ENCODE measurements at places on chromosomes 1 and 21. TPM values are rescaled to one million over a fixed set of nuclear protein-coding genes. Genes with fewer than 3 reads are reported as not detected.

- no peak for DNase-seq
These were observed 6.6 kb downstream of the HYI start for GRCh38 chr1:43446881-43447835.

The KLHDC8A gene
- polyA plus RNA-seq: not detected

DNA sequence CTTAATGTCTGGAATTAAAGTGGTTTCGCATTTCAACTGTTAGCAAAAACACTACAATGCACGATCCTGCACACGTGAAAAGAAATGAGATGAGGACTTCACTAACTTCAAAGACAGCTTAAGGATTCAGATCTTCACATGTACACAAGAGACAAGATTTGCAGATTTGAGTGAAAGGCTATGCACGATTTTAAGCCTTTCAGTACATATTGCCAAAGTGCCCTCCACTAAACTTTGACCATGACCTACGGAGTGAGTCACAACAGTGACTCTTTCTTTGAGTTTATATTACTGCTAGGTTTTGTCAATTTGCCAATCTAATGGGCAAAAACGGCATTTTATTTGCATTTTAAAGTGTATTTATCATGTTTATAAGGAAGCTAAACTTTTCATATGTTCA, 41.2 kb upstream of the CR1L start:
- DNase-seq: no peak

DNA sequence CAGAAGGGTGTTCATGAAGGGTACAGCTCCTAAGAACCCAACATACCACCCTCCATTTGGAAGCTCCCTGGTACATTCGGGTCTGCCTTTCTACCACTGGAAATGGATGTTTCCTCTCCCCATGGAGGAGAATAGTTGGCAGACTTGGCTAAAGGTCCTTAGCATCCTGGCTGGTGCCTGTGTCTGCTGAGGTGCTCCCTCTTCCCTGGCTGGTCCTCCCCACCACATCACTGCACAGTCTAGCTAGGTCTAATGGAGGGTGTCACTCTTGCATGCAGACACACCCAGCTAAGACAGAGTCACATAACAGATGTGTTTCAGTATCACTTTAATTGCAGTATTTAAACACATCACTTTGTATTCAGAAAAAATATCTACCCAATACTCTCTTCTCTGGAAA, 24.7 kb downstream of the CD34 start:
- DNase-seq: no peak

DNA sequence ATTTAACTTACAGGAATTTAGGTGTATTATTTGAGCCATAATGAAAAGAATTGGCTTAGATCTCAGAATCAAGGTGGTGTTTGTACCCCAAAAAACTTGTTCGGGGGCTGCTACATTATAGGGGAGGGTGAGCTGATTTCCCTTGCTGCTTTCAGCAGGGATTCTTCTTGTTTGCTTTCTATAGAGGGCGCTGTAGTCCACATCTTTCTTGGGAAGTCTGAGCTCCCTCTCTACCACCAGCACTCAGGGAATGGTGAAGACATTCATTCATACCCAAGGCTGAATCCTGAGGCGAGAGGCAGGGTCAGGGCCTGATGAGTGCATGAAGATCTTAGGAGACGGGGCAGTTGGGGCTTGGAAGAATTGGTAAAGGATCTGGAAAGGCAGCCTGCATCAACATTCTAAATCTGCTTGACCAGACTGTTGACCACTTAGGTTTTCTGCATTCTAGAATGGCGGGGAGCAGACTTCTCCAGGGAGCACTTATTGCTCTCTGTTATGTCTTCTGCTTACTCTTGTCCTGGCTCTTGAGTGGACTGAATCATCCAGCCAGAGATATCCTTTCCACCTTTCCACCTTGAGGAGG, 18.9 kb downstream of the SPATA46 start:
- DNase-seq: no peak

The HNRNPCL1 gene
- not detected for polyA plus RNA-seq

The DCST2 gene
- not detected for polyA plus RNA-seq

Measured in naive thymus-derived CD4-positive, alpha-beta T cell (primary cell).